ENCODE measurements at places on chromosomes 12 and 14.

GRCh38 chr12:56190695-56191155 lies 1.4 kb upstream of the SMARCC2 start:
- no peak for DNase-seq

- peak; percentile 81 for DNase-seq
These were observed 44.7 kb upstream of the ATP23 start for GRCh38 chr12:57896434-57897201.

DNA sequence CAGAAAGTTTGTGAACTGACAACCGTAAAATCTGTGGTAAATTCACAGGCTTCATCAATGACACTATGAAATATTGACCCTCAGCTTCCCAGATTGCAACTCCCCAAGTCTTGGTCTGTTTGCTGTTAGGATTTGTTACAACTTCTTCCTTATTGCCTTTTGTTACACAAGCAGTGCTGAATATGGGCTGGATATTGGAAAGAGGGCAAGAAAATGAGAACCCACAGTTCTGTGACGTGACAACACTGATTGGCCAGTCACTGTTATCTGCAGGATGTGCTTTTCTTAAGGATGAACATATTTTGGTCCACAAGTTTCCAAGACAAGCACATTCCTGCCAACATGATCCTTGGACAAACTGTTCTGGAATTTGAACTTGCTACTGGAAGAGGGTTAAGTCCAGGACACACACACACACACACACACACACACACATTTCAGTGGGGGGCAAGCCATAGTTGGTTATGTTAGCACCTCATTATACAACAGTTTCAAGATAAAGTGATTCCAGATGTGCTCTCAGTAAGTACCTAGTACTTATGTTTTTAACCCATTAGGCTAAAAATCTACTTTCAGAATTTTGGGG lies 16.6 kb upstream of the SLC38A2 start:
- DNase-seq = peak; percentile 52

DNA sequence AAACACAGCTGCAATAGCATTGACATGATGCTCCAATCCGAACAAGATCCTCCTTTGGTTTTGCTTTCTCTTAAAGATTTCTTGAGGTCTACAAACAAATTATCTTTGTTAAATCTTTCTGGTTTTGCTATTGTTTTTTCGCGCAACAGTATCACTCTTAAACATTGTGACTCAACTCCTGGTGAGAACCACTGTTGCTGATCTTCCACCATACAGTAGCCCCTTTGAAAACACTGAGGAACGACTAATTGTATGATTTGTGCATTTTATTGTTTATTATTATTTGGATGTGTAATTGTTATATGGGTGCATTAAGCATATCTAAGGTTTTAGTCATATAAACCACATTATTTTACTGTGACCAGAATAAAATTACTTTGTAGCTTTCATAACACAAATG lies 282.8 kb downstream of the EGLN3 start:
- no peak for DNase-seq

DNA sequence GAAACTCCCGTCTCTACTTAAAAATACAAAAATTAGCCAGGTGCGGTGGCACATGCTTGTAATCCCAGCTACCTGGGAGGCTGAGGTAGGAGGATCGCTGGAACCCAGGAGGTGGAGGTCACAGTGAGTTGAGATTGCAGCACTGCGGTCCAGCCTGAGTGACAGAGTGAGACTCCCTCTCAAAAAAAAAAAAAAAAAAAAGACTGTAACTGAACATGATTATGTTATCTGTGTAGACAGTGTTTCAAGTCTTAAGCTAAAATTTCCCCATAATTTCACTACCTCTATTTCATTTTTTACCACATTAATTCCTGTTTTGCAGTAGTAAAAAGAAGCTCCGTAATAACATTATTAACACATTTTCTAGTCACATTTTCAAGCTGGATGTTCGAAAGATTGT lies 5.4 kb downstream of the PLBD1 start:
- DNase-seq = no peak

- no peak for DNase-seq
These were observed 161.9 kb downstream of the ANO6 start for GRCh38 chr12:45377815-45378214.

DNA sequence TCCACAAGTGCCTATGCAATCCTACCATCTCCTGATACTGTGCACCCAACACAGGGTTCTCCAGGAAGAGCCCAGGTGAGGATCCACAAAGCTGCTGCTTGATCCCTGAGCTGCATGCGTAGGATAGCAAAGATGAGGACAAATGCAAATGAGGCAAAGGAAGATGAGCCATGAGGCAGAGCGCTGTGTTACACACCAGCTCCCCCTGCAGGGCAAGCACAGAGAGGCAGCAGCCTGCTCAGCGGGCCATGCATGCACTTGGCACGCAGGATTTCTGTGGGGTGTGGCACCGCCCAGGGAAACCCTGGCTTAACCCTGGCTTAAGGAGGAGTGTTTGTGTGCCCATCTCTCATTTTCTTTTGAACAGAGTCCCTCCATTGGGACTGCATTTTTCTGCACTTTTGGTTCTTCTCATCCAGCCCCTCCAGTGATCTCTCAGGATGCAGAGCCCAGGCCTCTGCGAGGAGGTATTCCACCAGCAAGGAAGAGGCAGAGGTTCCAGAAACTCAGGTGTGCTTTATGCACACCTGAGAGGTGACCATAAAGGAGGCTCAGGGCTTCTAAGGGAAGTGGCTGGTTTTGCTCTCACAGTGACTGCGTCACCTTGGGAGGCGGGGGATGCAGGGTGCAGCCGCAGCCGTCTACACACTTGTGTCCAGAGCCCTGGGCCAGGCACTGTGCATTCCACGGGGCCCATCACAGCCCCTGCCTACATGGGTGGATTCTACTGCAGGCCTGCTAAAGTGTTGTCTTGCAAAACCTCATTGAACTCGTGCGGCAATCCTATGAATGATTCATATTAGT lies 973.3 kb upstream of the TMEM132C start:
- DNase-seq = peak; percentile 42

GRCh38 chr12:109547286-109547685 lies 26.0 kb downstream of the MMAB start:
- no peak for DNase-seq

DNA sequence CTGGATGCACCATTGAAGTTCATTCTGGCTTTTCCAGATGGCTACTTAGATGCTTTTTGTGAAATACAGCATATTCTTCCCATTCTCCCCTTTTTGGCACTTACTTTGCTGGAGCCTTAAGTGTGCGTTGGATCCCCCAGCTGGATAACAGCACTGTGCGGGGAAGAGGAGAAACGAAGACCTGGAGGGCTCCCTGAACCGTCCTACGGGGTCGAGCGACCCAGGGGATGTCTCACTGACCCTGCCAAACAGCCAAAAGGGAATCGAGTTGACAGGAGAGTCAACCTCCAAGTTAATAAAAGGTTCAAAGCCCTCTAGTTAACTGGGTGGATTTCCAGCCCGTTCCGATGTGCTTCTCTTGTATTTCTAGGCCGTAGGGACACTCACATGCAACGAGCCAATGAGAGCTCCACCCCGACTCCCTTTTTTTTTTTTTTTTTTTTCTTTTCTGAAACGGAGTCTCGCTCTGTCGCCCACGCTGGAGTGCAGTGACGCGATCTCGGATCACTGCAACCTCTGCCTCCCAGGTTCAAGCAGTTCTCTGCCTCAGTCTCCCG lies 1.0 kb upstream of the CAMKK2 start:
- DNase-seq = no peak

DNA sequence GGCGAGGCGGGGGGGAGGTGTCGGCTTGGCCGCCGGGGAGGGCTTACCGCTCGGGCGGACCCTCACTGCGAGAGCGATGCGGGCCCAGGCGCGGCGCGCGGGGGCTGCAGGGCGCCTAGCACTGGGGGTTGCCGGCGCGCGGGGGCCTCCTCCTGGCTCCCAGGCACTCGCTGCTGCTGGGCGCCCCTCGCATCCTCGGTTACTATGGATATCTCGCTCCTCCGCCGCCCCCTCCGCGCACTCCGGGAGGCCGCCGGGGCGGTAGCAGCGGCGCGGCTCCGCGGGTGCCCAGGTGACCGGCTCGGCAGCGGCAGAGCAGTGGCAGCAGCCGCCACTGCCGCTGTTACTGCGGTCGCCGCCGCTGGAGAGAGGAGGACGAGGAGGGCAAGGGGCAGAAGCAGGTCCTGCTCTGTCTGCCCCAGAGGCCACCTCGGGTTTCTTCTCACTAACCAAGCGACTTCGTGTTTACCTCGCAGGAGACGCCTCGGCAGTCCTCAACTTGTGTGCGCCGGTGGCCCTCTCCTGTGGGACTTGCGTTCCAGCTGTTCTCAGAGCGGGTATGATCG lies 250.1 kb downstream of the APAF1 start:
- no peak for DNase-seq

- no peak for DNase-seq
These were observed 302.1 kb downstream of the MED13L start for GRCh38 chr12:115975411-115975810.

- no peak for DNase-seq
These were observed 60.3 kb downstream of the HSPB8 start for GRCh38 chr12:119239040-119239439.

DNA sequence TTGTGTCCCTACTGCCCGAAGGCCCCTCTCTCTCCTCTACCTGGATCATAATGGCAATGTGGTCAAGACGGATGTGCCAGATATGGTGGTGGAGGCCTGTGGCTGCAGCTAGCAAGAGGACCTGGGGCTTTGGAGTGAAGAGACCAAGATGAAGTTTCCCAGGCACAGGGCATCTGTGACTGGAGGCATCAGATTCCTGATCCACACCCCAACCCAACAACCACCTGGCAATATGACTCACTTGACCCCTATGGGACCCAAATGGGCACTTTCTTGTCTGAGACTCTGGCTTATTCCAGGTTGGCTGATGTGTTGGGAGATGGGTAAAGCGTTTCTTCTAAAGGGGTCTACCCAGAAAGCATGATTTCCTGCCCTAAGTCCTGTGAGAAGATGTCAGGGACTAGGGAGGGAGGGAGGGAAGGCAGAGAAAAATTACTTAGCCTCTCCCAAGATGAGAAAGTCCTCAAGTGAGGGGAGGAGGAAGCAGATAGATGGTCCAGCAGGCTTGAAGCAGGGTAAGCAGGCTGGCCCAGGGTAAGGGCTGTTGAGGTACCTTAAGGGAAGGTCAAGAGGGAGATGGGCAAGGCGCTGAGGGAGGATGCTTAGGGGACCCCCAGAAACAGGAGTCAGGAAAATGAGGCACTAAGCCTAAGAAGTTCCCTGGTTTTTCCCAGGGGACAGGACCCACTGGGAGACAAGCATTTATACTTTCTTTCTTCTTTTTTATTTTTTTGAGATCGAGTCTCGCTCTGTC lies 1.8 kb downstream of the INHBE start:
- no peak for DNase-seq

- DNase-seq = no peak
These were observed 95.2 kb upstream of the TBX3 start for GRCh38 chr12:114779186-114779585.

- DNase-seq = no peak
These were observed 79.8 kb downstream of the SLC15A4 start for GRCh38 chr12:128743916-128744315.

DNA sequence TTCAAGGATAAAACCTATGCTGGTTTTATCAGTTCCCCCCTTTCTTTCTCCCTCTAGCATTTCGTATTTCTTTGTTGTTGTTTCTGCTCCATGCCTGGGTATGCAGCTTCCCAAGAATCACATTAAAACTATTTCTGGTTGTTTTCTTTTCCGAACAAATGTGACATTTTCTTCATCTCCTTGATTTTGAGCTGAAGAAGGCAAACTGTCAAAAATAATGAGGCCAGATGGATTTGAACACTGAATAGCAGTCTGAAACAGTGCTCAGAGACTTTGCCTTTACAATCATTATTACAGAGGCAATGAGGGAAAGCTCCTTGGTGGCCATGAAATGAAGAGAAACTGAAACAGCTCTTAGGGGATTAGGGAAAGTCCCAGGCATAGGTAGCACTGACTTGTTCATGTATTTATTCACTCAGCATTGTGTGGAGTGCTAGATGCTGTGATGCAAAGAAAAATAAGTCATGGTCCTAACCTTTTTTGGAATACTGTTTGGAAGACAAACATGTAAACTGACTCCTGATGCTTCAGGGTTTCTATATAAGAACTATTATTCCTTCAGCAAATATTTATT lies 319.5 kb downstream of the FUT8 start:
- no peak for DNase-seq

DNA sequence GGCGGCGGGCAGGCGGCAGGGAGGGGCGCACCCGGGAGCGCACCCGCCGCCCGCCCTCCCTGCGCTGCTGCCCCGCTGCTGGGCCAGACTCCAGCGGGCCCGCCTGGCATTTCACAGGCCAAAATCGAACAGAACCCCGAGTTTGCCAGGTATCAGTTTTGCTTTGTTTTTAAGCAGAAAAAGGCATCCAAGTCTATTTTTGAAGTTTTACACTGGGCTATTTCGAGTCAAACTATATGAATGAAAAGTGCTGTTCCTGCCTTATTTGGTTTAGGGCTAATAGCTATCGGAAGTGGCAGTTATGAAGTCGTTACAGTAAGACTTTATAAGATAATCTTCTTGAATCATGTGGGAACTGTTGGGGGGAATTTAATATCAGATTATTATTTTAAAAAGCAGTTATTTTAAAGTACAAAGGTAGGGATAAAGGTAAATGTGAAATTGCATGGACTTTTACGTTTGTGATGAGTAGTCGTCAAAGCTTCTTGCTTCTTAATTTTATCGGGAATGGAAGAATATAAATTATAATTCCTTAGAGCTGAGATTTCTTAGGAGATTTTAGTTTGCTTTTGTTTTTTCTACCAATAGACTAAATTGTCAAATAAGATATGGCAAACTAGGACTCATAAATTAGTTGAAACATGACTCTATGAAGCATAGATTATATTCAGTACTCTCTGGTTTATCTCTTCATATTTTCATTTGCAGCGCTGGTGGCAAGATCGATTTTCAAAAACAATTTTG lies 1.1 kb downstream of the MSRB3 start:
- DNase-seq = no peak

DNA sequence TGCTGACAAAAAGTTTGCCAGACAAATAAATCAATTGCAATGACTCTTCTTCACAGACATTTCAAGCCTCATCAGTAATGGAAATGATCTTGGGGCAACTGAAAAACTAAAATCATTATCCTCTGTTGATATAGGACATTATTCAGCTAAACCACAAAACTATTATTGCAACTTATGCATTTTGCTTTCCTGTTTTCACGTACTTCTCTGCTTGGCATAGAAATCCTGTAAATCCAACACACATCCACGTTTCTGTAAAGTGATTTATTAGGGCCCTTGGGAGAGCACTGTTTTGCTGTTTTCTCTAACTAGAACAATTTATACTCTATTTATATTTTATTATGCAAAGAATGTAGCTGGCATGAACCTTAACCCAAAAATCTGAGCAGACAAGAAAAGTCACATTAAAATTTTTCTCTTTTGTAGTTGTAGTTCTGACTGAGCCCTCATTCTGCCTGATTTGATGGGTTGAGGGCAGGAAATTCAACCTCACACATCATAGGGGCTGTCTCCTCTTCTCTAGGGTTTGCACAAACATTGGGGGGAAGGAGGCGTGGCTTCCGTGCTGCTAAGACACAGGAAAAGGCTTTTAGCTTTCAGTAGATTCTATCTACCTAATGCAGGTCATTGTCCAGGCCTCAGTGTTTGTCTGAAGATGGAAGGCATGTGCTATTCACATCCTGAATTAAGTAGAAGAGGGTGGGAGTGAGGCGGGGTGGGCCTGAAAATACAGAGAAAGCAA lies 11.5 kb upstream of the NUP107 start:
- DNase-seq = no peak
